ENCODE measurements at places on chromosomes 16 and 17.

DNA sequence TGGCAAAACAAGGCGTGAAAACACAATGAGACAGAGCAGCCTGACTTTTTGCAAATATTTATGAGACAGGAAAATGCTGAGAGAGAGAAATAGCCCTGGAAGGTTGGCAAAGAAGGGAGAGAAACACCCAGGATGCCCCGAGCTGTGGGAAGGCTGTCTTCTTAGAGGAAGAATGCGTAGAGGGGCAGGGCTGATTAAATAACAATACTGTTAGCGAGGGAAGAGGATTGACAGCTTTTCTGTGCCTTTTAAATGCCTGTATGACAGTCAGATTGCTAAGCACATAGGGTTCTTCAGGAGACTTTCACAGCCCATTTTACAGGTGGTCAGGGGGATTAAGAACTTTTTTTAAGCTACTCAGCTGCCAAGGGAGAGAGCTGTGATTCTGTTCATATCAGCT, 219.2 kb downstream of the SHISA9 start:
- no peak for DNase-seq

DNA sequence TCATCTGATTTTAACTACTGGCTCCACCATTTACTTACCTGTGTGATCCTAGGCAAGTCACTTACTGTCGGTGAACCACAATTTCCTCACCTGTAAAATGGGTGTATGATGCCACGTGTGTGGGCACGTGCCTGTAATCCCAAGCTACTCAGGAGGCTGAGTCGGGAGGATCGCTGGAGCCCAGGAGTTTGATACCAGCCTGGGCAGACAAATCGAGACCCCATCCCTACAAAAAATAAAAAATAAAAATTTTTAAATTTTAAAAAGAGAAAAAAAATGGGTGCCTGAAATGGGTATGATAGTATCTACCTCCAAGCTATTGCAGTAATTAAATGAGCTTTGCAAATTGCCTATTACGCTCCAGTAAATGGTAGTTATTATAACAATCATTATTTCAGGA, 225.3 kb downstream of the CCDC182 start:
- DNase-seq = no peak

DNA sequence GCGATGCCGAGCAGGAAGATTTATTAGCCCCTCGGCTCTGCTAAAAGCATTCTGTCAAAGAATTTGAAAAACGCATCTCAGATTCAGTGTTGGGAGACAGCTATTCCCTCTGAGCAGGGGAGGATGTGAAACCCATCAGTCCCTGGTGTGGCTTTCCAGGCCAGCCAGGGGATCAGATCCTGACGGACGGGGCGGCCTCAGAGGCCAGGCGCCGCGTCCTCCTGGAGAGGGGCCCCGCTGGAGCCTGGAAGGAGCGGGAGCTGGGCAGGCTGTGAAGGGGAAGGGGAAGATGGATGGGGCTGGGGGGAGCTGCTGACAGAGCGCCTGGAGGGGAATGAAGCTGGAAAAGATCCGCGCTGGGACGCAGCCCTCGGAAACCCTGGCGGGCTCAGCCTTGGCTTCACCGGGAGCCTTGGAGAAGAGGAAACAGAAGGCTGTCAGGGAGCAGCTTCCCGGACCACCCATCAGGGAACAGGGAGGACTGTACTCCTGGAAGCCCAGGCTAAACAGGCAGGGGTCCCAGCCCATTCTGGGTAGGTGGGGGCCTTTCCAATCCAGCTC, 358.0 kb downstream of the C16orf95 start:
- DNase-seq = no peak

DNA sequence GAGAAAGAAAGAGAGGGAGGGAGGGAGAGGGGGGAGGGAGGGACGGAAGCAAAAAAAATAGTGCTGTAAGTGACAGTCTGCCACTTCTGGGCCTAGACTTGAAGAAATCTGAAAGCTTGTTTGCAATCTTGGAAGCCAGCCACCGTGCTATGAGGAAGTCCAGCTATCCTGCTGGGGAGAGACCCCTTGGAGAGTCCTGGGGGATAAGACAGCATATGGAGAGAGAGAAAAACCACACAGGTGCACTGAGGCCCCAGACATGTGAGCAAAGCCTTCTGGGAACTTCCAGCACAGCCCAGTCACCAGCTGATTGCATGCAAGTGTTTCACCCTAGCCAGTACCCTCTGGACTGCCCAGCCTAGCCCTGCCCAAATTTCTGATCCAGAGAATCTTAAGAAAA, 12.6 kb upstream of the ALOX12B start:
- no peak for DNase-seq

DNA sequence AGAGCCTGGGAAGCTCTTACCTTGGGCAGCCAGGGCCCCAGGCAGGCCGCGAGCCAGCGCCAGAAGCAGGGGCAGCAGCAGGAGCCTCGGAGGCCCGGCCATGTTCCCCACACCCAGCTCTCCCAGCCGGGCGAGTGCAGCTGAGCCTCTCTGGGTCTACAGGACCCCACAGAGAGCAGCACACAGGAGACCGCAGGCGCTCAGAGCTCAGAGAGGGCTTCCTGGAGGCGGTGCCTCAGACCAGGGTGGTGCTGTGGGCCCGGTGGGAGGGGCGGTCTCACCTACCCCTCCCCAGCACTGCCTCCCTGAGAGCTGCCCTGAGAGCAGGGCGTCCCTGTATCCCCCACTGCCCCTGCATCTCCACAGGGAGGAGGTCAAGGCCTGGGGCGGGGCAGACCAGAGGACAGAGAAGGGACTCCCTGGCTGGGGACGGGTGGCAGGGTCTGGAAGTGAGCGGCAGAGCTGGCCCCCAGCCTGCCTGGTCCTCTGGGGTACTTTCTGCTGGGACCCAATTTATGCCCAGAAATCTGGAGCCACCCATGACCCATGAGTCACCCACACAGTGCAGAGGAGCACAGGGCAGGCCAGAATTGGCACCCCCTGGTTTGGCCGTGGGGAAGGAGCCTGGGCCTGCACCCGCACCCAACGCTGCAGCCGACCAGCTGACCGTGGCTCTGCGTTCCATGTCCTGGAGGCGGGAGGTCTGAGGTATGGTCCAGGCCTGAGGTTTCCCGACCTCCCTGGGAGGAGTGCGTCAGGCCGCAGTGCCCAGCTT, at the start of gene CD7:
Gene CD7, minus strand, starts transcription at position 215 of the 775 bp plus-strand sequence. Its CDS starts 113 bp downstream, at position 102.
- DNase-seq = no peak

DNA sequence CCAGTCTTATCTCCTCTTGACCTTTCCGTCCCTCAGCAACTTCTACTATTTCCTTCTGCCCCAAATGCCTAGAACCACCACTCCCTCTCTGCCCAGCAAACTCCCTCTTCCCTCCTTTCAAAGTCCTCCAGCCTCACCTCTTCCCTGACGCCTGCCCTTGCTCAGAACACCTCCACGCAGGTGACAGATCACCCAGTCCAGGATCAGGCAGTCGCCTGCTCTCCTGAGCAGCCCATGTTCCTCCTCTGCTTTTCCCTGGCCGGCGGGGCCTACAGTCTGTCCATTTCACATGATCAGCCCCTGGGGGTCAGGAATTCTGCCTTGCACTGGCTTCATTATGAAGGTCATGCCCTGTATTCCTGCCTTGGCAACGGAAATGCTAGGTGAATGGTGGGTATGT, 422 bp downstream of the CD300LF start:
- DNase-seq = no peak

DNA sequence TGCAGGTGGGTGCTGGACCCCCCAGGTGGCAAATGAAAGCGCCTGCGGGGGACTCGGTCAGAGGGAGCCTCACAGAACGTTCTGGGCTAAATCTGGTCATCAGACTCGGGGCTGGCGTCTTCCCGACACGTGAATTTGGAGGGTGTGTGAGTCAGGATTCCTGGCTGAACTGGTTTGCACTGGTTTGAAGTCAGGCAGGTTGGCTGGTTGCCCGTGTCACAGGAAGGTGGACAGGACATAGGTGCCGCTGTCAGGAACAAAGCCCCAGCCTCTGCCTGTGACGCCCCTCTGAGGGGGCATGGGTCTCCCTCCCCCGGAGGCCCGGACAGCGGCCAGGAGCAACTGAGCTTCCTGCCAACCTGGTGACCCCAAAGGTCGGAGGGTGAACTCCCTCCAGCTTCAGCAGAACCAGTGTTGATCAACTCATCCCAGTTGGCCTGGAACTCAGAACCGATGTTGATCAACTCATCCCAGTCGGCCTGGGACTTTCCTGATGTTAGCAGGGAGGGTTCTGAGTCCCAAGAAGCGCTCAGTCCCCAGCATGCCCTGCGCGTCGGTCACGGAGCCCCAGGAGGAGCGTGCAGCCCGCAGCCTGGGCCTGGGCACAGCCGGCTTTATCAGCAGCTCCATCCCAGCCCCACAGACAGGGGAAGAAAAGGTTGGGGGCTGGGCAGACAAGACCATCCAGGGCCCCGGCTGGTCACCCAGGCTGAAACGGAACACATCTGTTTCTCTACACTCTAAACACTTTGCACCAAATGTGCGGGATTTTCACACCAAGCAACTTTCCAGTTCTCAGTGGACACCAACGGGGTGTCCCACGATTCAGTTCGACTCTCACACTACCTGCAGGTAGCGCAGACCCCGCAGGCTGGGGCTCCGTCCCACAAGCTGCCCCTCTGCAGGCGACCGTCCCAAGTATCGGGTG, 14.4 kb upstream of the METRNL start:
- DNase-seq = no peak

DNA sequence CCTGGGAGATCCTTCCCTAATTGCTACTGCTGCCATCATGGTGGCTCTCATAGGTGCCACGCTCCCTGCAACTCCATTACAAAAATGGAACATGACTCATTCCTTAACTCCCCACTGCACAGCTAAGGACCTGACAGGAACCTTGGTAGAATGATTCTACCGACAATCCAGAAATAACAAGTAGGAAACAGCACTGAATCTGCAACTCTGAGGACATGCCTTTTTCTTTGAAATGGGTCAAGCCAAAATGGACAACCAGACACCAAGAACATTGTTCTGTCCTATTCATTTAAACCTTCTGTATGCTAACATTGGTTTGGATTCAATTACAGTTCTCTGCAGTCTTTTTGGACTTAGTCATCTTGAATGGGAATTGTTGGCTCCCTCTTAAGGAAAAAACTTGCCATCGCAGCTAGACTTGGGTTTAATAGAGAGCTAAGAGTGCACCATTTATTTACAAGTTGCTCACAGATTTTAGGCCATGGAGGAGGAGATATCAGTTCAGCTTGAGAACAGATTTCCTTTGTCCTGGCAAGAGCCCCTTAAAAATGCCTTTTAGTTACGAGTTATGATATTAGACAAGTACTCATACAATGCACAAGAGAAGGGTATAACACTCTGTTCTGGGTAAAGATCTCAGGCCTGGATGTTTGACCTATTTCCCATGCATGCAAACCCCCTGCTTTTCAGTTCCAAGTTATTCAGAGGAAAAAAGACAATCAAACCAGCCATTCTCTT, 20.9 kb upstream of the NSRP1 start:
- DNase-seq = peak; percentile 38

GRCh38 chr16:25951999-25952398, 260.2 kb downstream of the HS3ST4 start:
- no peak for DNase-seq

DNA sequence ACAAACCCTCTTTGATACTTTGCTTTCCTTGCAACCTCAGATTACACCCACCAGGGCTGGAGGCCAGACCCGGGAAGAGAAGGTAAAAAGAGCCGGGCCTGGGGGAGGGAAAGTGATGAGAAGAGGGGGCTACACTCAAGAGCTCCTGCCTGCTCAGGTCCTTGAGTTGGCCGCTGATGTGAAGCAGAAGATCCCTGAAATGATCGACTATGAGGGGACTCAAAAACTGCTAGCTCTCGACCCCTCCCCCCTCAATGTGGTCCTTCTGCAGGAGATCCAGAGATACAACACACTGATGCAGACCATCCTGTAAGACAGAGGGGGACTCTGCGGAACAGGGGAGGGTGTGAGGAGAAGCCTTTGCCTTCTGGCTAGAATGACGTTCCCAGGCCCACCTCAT, 2.8 kb upstream of the KDM6B start:
- DNase-seq = no peak

GRCh38 chr16:85234310-85235204, 122.3 kb upstream of the CIBAR2 start:
- no peak for DNase-seq

- no peak for DNase-seq
Observed at GRCh38 chr17:7854078-7854777, 638 bp upstream of the TMEM88 start.

- DNase-seq = no peak
Observed at GRCh38 chr17:29396066-29396465, 5.9 kb downstream of the TAOK1 start.

GRCh38 chr16:54048586-54049495, 237.7 kb downstream of the IRX3 start:
- no peak for DNase-seq

- no peak for DNase-seq
Observed at GRCh38 chr17:2335726-2336214, 487 bp downstream of the TSR1 start.

DNA sequence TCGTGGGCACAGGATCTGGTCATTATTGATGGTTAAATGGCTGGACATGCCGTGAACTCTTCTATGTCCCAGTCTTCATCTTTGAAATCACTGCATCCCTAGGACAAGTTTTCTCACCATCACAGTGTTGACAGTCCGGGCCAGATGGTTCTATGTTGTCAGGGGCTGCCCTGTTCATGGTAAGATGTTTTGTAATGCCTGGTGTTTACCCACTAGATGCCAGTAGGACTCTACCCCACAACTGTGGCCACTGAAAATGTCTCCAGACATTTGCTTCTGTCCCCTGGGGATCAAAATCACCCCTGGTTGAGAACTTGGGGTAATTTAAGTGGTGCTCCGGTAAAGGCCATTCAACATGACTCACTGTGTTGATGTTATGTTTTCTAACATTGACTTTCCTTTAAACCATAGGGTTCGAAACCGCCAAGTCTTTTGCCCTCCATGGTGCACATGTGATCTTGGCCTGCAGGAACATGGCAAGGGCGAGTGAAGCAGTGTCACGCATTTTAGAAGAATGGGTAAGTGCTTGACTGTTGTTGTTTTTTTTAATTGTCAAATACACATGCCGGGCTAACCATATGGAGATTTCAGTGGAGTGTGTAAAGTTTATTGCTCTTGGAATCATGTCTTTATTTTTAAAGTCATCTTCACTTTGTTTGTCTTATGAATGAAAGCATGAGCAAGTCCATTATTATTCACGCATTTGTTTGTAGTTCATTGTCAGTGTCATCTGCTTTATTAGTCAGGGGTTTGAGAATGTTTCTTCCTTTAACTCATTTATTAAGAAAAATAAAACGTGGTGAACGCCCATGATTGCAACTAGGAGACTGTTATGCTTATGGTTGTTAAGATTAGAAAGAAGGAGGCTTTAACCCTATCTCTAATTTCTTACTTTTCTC, 64.6 kb downstream of the WWOX start:
- DNase-seq = no peak

DNA sequence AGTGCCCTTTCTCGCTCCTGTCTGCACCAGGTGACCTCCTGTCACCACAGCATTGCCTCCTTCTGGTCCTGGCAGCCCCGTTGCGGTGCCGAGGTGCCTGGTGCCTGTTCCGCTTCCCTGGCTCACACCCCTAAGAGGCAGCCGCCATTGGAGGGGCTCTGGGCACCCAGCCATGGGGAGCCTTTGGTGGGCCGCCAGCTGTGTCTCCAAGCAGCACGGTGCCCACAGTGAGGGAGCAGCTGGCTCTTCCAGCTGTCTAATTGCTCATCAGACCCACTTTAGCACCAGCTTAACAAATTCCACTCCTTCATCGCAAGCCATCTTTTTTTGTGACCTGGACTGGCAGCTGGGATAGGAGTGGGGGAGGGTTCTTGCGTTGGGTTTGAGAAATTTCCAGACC, 276.1 kb downstream of the SNX29 start:
- DNase-seq = no peak

GRCh38 chr17:2047590-2047989, 5.8 kb downstream of the OVCA2 start:
- no peak for DNase-seq

- DNase-seq = no peak
Observed at GRCh38 chr16:69187446-69188235, 677 bp downstream of the SNTB2 start.

- no peak for DNase-seq
Observed at GRCh38 chr17:795276-795675, 13.1 kb downstream of the MRM3 start.
